ENCODE measurements at places on chromosomes 3 and 15.

DNA sequence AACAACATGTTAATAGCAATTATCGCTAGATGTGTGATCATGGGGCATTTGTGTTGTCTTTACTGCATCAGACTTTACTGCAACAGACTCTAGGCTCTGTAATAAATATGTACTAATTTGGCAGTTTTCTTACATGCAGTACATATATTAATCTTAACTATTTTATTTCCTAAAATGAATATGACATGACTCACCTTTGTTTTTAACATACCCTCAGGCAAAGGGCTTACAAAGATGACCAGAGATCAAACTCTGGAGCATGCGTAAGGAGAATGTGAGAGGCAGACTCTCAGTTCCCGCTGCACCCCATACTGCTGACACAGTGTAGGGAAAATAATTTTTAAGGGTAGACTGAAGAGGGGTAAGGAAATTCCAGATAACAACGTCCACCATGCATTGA lies 7.2 kb upstream of the FAM174B start:
- no peak for DNase-seq

- DNase-seq = no peak
These were observed 57.8 kb downstream of the CDC25A start for GRCh38 chr3:48130321-48130904.

- DNase-seq = no peak
These were observed 8.7 kb upstream of the GP9 start for GRCh38 chr3:129051871-129052340.

- DNase-seq = no peak
These were observed 247.3 kb upstream of the NSMCE3 start for GRCh38 chr15:29516929-29517328.

- DNase-seq = no peak
These were observed 3.9 kb downstream of the B4GALT4 start for GRCh38 chr3:119236756-119237155.

GRCh38 chr15:91099616-91099994 lies 452 bp upstream of the SV2B start:
- no peak for DNase-seq

All from naive B cell (primary cell).